ENCODE measurements at places on chromosomes 13 and 19.

DNA sequence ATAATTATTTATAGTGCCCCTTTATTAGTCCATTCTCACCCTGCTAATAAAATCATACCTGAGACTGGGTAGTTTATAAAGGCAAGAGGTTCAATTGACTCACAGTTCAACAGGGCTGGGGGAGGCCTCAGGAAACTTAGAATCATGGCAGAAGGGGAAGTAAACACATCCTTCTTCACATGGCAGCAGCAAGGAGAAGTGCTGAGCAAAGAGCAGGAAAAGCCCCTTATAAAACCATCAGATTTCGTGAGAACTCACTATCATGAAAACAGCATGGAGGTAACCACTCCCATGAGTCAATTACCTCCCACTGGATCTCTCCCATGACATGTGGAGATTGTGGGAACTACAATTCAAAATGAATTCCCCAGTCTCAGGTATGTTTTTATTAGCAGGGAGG is 89.9 kb upstream of the STARD13 start:
- DNase-seq: no peak

DNA sequence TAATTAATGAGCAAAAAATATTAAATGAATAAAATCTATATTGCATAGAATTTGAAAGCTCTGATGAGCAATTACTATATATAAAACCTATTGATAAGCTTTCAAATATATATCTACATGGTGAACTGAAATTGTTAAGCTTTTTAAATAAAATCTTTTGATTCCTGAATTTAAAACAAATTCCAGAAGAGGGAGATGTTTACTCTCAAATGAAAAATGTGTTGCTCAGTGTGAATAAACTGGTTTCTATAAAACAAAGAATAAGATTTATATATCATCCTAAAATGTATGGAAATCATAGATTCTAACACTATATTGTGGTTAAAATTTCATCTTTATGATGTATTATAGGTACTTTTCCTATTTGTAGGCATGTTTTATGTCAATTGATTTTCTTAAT is 171.5 kb upstream of the SLITRK6 start:
- DNase-seq: no peak

DNA sequence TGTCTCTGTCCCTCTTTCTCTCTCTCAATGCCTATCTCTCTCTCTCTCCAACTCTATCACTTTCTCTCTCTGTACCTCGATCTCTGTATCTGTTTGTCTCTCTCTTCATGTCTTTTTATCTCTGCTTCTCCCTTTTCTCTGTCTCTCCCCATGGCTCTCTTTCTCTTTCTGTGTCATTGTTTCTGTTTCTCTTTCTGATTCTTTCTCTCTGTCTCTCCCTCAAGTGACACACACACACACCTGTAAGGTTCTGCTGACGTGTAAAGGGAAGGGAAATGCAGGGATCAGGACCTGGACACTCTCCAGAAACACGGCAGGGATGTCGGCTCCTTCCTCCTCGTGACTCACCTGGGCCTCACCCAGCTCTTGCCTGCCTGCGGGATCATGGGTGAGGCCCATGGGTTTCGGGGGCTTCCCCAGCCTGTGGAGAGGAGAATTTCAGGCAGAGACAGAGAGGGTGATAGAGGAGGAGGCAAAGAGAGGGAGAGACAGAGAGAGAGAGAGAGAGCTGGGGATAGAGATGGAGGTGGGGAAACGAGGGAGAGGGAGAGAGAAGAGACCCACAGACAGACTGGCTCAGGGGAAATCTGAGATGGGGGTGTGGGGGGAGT is 5.4 kb upstream of the PLAUR start:
- no peak for DNase-seq

GRCh38 chr19:42330241-42330711 is 4.8 kb downstream of the MEGF8 start:
- DNase-seq: no peak

- no peak for DNase-seq
Observed at GRCh38 chr13:22936228-22936627, 244.6 kb upstream of the SGCG start.

DNA sequence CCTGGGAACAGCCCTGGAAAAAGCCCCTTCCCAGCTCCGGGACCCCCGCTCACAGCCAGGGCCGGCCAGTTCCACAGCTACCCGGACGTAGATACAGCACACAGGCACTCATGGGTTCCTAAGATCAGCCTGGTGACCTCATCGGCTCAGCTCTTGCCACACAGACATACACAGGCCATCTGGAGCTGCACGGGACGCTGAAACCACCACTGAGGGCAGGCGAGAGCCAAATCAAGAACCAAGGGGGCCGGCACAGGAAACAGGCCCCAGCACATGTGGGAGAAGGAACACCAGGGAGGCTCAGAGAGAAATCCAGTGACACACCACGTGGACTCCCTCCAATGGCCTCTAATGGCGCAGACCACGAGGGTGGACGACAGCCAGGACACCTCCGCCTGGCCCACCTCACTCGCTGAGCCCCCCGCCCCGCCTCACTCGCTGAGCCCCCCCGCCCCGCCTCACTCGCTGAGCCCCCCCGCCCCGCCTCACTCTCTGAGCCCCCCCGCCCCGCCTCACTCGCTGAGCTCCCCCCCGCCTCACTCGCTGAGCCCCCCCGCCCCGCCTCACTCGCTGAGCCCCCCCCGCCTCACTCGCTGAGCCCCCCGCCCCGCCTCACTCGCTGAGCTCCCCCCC is 69.7 kb upstream of the C13orf46 start:
- DNase-seq: no peak

GRCh38 chr13:21980049-21980448 is 309.2 kb downstream of the FGF9 start:
- no peak for DNase-seq
